Mononuclear cell (primary cell): ENCODE measurements at places on chromosomes 12 and 14. TPM values are rescaled to one million over a fixed set of nuclear protein-coding genes. Genes with fewer than 3 reads are reported as not detected.

Gene LRP6
- 4.9 TPM for total RNA-seq

Gene KRT6C
- total RNA-seq: not detected

Gene NYNRIN
- total RNA-seq: under 0.01 TPM

Gene KRT2
- 0.94 TPM for total RNA-seq

Gene KRT85
- total RNA-seq: not detected

Gene WBP11
- total RNA-seq: 77.8 TPM

Gene PAX9
- not detected for total RNA-seq

Gene ARHGEF25
- total RNA-seq: 0.31 TPM

Gene APOLD1
- total RNA-seq: 1.8 TPM

Gene ACOT6
- not detected for total RNA-seq

Gene TMEM121
- total RNA-seq: 1.5 TPM

Gene PGF
- not detected for total RNA-seq

Gene TDRD9
- total RNA-seq: 2.5 TPM

Gene MTHFD1
- 9.0 TPM for total RNA-seq

Gene DAO
- total RNA-seq: not detected

Gene GLIPR1
- 92.7 TPM for total RNA-seq

Gene AHNAK2
- total RNA-seq: 0.10 TPM

Gene LLPH
- total RNA-seq: 5.0 TPM

Gene TNFRSF1A
- total RNA-seq: 75.2 TPM

Gene PLBD1
- total RNA-seq: 201 TPM

Gene KLRD1
- total RNA-seq: 34.0 TPM

Gene RTL1
- not detected for total RNA-seq

Gene SERPINA3
- not detected for total RNA-seq
